DMS153 (cell line): ENCODE measurements at places on chromosomes 13 and 19.

DNA sequence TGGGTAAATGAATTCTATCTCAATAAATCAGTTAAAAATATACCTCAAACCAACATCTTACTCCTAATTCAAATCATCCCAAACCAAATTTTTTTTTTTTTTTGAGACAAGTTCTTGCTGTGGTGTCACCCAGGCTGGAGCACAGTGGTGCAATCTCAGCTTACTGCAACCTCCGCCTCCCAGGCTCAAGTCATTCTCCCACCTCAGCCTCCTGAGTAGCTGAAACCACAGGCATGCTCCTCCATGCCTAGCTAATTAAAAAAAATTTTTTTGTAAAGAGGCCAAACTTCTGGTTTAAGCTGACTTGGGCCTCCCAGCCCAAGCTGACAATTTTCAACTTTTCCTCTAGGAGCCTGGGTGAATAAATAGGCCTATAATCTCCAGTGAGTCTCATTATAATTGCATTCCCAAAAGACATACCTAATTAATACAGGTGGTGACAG lies 22.1 kb upstream of the OLFM2 start:
- DNase-seq: no peak

DNA sequence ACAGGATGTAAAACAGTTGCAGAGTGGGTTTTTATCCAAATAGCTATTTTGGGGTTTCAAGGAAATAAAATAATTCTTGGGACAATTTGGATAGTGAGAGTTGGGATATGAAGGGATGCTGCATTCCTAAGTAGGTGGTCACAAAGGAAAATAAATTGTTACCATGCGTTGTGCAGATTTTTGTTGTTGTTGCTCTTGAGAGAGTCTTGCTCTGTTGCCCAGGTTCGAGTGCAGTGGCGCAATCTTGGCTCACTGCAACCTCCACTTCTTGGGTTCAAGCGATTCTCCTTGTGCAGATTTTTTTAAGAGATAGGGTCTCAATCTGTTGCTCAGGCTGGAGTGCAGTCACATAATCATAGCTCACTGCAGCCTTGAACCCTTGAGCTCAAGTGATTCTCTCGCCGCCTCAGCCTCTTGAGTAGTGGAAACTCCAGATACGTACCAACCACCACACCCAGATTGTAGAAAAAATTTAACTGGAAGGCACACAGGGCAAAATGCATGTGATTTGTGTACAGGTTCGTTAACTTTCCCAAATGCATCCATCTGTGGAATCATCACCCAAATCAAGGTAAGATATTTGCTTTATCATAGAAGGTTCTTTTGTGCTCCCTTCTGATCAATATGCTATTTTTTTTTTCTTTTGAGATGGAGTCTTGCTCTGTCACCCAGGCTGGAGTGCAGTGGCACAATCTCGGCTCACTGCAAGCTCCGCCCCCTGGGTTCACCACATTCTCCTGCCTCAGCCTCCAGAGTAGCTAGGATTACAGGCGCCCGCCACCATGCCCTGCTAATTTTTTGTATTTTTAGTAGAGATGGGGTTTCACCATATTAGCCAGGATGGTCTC lies 16.0 kb downstream of the SLC1A5 start:
- no peak for DNase-seq

- no peak for DNase-seq
Observed at GRCh38 chr13:73870036-73870741, 264.0 kb downstream of the KLF12 start.

DNA sequence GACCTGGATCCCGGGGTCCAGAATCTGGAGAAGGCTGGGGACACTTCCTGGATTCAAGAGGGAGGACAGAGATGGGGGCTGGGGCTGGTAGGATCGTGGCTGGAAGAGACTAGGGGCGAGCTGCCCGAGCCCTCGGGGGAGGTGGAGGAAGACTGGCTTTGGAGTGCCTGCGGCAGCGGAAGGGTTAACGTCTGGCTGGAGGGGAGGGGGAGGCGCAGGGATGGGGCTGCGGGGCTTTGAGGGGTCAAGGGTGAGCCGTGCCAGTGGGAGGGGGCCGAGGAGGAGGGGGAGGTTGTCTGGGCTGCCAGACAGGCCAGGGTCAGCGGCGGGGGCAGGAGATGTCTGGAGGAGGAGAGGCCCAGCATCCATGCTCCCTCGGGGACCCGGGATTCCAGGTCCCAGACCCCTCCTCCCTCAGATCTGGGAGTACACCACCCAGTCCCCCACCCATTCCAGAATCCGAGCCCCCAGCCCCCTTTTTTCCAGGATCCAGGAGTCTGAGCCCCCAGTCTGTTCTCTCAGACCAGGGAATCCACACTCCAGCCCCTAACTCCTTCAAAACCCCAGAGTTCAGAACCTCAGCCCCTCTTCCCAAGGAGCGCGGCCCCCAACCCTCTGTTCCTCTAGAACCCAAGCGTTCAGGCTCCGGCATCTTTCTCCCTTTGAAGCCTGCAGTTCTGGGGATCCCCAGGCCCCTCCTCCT lies 3.2 kb upstream of the SPACA6 start:
- DNase-seq: no peak

GRCh38 chr19:7427944-7428343 lies 60.9 kb downstream of the PEX11G start:
- no peak for DNase-seq

- no peak for DNase-seq
Observed at GRCh38 chr13:35225159-35225558, 251.3 kb downstream of the MAB21L1 start.

DNA sequence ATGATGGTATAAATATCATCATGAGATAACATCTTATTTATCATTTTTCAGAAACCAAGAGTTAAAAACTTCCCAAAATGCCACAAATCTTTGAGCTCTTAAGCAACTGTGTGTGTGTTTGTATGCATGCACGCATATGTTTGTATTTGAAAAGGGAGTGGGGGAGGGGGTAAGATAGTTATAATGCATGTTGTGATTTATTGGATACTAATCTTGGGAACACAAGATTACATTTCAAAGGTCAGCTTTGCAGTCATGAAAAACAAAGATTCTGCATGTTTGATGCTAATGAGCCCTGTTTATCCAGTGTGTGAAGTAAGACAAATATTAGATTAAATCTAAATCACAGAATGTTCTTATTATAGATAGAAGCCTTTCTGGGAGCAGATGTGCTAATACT lies 355.9 kb downstream of the DCT start:
- DNase-seq: no peak

DNA sequence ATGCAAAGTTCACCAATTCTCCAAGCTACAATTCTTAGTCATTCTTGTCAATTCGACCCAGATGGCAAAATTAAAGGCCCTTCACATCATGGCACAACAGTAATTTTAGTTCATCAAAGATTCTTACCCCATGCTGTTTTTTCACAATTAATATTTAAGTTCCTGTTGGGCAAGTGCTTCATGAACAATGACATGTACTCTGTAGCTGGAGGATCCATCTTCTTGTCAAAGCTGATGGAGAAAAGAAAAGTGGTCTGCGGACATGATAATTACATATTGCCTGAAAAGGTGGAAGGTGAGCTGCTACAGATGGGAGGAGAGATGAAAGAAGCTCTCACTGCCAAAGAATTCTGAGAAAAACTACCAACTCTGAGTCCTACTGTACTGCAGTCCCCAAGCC lies 1370.3 kb upstream of the SLC10A2 start:
- no peak for DNase-seq
